ENCODE measurements at places on chromosomes 4 and X. TPM values are rescaled to one million over a fixed set of nuclear protein-coding genes. Genes with fewer than 3 reads are reported as not detected.

- no peak for DNase-seq
Observed at GRCh38 chrX:66633541-66633940, 5.3 kb downstream of the EDA2R start.

DNA sequence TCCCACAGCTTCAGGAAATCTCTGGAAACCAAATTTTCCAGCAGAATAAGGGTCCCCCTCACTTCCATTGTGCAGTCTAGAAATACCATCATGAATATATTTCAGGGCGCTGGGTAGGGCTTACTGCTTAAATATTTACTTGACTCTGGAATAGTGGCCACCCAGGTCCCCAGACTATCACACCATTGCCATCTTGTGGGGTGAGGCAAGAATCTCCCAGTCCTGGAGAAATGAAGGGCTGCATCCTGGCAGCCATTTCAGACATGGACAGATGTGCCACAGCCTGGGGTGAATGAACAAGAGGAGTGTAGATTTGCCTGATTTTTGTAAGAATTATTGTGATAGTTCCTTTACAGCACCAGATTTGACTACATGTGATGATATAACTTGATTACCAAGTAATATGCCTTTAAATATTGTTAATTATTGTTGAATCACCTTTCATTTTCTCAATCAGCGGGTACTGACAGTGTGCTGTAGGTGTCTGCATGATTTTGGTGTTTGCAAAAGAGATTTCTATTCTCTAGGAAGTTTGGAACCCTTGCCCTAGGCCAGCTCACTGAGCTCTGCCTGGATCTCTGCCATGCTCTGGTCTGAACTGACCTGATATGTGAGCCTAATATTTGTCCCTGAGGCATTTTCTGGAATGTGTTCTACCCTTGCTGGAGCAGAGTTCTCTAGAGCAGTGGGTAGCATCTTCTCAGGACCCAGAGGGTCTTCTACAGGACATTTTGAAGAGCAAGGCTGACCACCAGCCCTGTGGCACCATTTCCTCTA lies 183.4 kb downstream of the KIT start:
- no peak for DNase-seq

The FRMD7 gene
- not detected for total RNA-seq

The DRD5 gene
- not detected for total RNA-seq

The HELT gene
- total RNA-seq, result not detected

GRCh38 chr4:119873132-119873531 lies 193.5 kb downstream of the MAD2L1 start:
- no peak for DNase-seq

DNA sequence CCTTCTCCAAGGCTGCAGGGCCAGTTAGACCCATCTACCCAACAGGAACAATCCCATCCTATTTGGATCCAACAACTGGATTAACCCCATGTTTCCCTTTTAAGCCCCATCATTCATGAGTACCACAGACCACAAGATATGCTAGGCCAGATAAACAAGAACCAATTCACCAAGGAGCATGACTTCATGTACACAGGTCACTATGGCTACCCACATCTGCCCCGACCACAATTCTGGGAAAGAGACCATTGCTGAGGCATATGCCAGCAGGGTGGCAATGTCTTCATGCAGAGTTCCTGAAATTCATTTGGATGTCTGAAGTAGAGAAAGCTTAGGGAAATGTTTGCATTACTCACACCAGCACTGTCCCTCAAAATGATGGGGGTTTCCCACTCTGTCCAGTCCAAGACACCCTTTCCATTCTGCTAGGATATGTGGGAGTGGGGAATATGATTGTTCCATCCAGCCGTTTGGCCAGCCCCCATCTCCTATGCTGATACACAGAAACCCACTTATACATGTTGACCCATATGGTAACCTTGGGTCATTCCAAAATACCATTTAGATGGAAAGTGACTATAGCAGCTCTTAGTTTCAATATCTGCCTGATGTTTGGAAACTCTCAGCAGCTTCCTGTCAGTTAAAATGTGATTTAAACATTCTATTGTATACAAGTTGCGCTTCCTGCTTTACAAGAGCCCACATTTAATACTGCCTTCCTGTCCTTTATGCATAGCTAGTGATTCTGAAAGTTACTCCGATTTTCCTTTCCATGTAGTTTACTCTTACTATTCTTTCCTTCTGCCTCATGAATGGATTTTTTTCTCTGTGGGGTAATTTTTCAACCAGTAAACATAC lies 129.0 kb downstream of the AMMECR1 start:
- no peak for DNase-seq

The ZNF157 gene
- total RNA-seq, result 0.19 TPM

DNA sequence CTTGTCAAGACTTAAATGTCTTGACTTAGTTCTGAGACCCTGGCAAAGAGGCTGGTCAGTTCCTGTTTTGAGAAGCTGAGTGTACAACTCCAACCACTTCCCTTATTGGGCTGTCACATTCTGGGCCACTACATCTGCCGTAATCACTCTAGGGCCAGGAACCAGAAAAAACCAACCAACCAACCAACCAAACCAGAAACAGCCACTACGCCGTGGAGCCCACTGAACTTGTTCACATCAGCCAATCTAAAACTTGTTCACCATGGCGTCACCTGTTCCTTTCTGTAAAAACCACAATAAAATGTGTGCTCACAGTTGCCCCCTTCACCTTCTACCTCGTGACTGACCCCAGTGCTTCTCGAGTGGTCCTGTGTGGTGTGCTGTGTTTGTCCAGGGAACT lies 107.3 kb downstream of the JADE1 start:
- DNase-seq, result no peak

The APOO gene
- 7.5 TPM for total RNA-seq

DNA sequence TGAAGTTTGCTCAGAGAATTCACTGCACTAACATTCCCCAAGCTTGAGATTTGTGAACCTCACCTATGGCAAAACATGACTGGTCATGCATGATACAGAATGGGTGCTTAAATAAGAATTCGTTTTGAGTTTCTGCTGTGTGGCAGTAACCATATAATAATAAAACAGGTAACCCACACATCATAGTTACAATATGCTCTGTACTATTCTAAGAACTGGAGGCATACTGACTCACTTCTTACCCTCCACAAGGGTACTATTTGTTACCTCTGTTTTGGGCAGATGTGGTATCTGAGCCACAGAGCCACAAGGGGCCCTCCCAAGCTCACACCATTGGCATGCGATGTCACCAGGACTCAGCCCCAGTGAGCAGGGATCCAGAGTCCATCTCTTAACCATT lies 17.6 kb downstream of the SLC2A9 start:
- no peak for DNase-seq

- DNase-seq, result no peak
Observed at GRCh38 chr4:184649971-184650855, 675 bp downstream of the PRIMPOL start.

Measured in esophagus muscularis mucosa (tissue), 4 donors.